ENCODE measurements at places on chromosomes 4 and X.
A peak's percentile ranks its signal among the peaks of the same experiment; 100 is the strongest.

GRCh38 chr4:152339576-152339975 lies 196.3 kb downstream of the FBXW7 start:
- DNase-seq, result no peak

GRCh38 chr4:10457255-10457801 lies at the start of gene ZNF518B:
ZNF518B (minus strand) TSS chr4:10457426; CDS start chr4:10446328, 11,098 bp downstream.
- peak; percentile 28 for DNase-seq

DNA sequence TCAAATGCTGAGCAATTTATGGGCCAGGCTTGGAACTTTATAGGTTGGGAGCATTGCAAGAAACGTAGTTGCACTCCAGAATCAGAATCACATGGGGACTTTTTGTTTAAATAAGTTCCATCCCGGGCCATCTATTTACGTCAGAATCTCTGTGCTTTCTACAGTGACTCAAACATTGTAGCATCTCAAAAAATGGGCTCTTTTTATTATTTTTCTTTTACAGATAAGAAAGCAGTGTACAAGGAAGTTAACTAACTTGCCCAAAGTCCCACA lies 10.2 kb downstream of the CC2D2A start:
- peak; percentile 78 for DNase-seq

DNA sequence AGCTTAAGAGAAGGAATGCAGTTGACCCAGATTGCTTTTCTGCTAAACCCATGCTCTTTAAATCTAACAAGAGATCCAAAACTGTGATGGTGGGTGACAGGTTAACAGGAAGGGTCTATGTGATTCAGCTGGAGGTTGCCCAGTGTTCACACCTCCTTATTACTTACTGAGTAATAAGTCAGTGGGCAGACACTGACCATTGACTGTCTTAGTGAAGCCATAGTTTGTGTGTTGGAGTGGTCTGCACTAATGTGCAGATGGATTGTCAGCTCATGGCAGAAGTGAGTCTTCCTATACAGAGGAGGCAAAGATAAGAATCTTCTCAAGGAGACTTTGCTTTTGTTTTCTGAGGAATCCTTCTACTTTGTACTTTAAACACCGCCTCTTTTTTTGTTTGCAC lies 15.2 kb upstream of the RUFY3 start:
- DNase-seq, result no peak

DNA sequence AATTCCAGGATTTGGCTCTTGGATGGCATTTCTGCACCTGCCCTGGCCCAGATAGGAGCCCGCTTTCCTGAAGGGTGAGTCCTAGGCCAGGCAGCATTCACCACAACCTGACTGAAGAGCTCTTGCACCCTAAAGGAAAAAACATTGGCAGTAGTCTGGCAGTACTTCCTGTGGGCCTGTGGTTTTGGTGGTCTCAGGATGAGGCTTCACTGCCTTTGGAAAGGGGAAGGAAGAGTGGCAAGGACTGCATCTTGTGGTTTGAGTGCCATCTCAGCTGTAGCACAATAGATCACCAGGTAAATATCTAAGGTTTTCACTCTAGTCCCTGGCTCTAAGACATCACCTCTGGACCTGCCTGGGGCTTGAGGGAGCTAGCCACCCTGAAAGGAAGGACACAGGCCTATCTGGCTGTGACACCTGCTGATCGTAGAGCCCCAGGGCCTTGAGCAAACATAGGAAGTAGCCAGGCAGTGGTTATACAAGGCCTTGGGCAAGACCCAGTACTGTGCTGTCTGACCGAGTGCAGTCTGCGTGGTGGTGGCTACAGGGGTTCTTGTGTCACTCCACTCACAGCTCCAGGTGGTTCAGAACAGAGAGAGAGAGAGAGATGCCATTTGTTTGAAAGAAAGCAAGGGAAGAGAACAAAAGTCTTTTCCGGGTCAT lies 28.5 kb upstream of the PRRG1 start:
- DNase-seq, result no peak

Data from brain microvascular endothelial cell (primary cell).